Mucosa of gallbladder (tissue), 1 donor: ENCODE measurements at places on chromosomes 1 and 21. TPM values are rescaled to one million over a fixed set of nuclear protein-coding genes. Genes with fewer than 3 reads are reported as not detected.

Gene CEP170
- total RNA-seq: 38.9 TPM

Gene FLG2
- total RNA-seq: not detected

Gene C1orf87
- total RNA-seq: not detected

Gene PPIAL4G
- total RNA-seq: 0.09 TPM

Gene NMNAT2
- 16.9 TPM for total RNA-seq

Gene MTARC2
- total RNA-seq: 78.0 TPM

Gene CFHR3
- 0.49 TPM for total RNA-seq

Gene LRRC71
- 0.23 TPM for total RNA-seq

- DNase-seq: no peak
Measured at GRCh38 chr1:156928043-156928602, 7.7 kb downstream of the LRRC71 start.

GRCh38 chr1:37167479-37167878 lies 133.2 kb upstream of the GRIK3 start:
- DNase-seq: no peak

DNA sequence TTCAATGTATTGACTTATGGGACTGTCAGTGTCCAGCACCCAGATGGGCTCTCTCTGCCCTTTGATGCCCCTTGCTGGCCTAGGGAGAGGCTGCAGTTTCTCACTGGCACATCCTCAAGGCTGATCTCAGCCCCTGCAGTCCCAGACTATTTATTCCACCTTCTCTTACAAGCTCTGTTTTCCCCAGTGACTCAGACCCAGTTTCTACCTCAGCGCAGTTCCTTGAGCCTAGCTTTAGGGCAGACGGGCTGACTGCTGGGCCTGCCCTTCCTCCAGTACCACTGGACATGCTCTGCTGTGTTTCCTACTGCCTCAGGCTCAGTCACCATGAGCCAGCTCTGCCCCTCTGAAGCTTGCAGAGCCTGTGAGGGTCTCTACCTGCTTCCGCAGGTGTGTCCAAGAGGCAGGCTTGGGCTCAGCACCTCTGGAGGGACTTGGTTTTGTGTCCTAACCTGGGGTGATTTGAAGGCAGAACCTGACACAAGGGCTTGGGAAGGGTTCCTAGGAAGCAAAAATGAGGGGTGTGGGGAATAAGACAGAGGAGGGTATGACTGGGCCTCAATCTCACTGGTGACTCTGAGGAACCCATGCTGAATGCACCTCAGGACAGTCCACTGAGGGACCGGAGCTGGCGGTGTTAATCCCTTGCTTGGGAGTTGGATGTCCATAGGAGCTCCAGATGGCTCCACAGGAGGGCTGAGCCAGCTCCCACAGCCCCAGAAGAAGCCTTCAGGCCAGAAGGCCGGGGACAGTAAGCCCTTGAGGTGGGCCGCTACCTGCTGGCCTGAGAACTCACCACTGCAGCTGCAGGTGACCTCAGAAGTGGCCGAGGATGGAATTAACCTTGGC lies 689.9 kb downstream of the MATN1 start:
- no peak for DNase-seq

GRCh38 chr1:109379422-109379821 lies 18.3 kb downstream of the SORT1 start:
- no peak for DNase-seq

DNA sequence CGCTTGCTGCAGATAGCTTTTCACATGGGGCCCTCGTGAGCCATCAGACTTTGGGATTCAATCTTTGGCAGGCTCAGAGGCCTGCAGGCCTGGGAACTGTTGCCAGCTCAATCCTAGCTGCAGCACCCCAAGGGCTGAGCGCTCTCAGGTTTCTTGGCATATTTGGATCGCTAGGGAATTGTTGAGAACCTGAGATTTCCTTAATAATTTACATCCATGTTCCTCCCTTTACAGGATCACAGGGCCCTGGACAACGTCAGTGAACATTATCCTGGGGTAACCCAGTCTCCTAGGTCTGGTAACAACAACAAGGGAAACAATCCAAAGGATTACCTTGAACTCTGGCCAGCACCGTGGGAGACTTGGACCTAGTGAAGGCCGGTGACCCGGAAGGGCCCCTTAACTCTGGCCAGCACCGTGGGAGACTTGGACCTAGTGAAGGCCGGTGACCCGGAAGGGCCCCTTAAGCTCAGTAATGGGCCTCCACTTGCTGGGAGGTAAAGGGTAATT lies 49.3 kb upstream of the NEK2 start:
- no peak for DNase-seq

GRCh38 chr1:210332719-210333398 lies 4.2 kb downstream of the HHAT start:
- DNase-seq: no peak

- DNase-seq: no peak
Measured at GRCh38 chr1:25587290-25587689, 29.3 kb upstream of the MAN1C1 start.

DNA sequence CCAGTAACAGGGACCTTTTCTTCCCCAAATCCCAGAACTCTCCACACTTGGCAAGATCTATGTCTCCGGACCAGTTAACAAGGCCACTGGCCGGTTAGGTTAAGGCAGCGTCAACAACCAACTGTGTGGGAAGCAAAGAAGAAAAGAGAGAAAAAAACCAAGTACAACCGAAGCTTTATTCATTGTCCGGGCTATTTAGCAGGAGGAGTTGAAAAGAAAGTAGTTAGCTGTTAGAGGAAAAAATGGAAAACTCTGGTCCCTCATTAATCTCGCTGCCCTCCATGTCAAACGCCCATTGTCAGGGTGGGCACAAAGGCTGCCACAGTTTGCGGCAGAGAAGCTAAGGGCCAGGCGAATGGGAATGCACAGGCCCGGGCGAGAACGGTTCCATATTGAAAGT lies 49.3 kb upstream of the GRIK3 start:
- no peak for DNase-seq

DNA sequence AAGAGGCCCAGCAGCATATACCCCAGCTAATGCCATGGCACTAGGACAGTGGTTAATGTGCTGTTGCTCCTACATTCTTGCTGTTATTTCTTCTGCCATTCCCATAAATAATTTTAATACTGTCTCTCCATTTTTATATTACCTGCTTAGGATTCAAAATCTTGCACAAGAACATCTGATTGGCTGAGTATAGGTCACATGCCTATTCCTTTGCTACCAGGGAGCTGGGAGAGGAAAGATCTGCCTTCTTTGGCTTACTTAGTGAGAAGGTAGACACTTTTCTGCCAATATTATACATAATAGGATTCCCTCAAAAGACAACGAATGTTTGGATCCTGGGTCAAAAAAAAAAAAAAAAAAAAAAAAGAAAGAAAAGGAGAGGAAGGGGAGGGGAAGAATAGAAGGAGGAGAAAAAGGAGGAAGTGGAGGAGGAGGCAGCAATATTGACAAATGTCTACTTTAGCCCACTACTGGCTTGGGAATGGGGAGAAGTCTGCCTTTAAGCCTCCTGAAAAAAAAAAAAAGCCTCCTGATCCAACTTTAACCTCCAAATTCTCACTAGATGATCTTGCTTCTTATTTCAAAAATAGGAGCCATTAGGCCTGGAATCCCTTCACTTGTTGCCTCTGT lies 134.5 kb upstream of the HNRNPU start:
- no peak for DNase-seq

- DNase-seq: peak; percentile 61
Measured at GRCh38 chr1:187244623-187245022, 415.9 kb downstream of the PLA2G4A start.

DNA sequence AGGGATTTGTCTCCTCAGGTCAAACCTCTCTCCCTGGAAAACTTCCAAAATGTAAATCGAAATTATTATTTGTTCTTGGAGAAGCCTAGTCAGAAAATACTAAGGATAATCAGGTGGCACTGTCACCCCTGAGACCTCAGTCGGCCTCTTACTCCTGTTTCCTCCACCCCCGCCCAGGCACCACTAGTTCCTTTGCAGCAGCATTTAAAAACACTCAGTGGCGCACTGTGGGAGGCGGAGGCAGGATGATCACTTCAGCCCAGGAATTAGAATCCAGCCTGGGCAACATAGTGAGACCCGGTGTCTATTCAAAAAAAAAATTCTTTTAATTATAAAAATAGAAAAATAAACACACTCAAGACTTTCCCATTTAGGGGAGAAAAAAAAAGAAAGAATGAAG lies 18.0 kb upstream of the IFNAR2 start:
- DNase-seq: no peak

- no peak for DNase-seq
Measured at GRCh38 chr21:43779660-43780059, 3.6 kb upstream of the CSTB start.
